Ovary (tissue), 10 donors: ENCODE measurements at places on chromosomes 2 and 18.

DNA sequence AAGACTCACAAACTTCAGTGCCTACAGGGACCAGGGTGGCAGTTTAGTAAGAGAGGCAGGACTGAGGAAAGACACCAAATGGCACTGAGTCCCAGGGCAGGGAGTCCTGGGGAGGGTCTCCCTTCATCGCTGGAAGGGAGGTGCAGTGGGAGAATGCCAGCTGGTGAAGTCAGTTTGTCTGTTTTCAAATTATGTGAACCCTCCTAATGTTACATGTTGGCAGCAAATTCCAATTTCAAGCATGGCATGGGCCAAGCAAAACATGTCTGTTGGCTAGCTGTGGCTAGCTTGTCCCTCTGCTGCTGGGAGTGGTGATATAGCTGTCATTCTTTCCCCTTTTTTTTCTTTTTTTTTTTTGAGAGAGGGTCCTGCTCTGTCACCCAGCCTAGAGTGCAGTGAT is 55.9 kb upstream of the HAAO start:
- DNase-seq, result no peak

GRCh38 chr2:39379643-39380524 is 57.2 kb downstream of the MAP4K3 start:
- no peak for DNase-seq

- no peak for DNase-seq
These were observed 214.5 kb upstream of the SLC8A1 start for GRCh38 chr2:40666398-40666797.

- no peak for DNase-seq
These were observed 95.6 kb upstream of the CDC42EP3 start for GRCh38 chr2:37767046-37767445.

DNA sequence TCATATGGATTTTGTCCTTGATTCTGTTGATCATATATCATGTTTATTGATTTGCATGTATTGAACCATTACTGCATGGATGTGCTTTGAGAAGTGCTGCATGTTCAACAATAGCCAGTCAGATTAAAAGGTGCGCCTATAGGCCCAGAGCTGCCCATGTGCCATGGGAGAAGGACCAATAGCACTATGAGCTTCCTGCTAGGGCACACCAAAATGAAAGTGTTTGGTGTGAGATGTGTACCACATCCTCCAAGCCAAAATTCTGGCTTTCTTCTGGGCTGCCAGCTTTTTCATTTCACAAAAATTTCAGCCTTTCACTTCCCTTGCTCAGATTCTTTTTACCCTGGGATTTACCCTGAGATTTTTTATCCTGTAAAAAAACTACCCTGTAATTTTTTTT is 34.8 kb upstream of the MMADHC start:
- no peak for DNase-seq

DNA sequence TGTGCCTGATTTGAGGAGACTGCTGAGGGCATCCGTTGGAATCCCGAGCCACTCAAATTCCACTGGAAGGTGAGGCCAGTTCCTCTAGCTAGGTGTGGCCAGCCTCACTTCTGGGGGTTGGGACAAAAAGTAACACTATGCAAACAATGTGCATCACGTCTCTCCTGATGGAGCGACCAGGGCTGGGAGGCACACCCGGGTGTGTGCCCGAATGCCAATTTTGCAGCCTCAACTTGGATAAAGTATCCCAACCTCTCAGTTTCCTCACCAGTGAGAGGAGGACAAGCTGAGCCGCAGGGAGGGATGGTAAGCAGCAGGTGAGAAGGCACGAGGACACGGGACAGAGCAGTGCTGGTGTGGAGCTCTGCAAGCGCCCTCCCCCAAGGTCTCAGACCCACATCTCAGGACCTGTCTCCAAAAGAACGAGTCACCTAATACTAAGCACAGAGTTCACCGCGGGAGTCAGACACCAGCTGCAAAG is 218.3 kb downstream of the HAUS1 start:
- no peak for DNase-seq

- DNase-seq, result no peak
These were observed 8.4 kb upstream of the CD226 start for GRCh38 chr18:69956057-69956456.

- no peak for DNase-seq
These were observed 222.5 kb downstream of the GBX2 start for GRCh38 chr2:235945608-235946140.
